ENCODE measurements at places on chromosomes 6 and 20.
A peak's percentile ranks its signal among the peaks of the same experiment; 100 is the strongest.

DNA sequence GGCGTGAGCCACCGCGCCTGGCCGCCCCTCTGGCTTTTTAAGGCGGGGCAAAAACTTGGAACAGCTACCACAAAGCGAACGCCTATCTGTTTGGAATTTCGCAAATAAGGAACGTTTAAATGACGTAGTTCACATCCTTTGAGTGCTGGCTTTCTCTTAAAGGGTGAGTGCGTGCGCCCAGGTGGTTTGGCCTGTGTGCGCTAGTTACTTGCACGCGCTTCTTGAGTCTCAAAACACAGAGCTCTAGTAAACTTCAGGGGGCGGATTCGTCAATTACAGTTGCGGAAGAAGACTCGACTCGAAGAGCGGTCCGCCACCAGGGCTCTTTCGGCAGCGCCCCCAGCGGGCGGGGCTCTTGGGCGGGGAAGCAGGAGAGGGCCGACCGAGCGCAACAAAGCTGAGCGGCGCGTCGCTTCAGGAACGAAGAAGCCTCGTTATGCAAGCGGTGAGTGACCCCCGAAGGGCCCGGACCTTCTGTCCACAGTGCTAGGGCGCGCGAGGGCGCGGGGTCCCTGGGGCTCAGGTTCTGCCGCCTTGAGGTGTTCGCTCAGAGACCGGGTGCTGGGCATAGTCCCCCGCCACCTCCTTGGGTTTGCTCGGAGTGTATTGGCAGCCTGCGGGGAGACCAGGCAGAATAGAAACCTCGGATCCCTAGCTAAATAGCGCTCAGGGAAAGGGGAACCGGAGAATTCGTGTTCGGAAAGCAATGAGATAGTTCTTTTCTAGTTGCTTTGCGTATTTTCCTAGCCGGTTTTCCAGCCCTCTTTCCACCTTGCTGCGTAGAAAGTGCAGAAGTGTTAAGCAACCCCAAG is at the start of gene SYCP2L:
TSS of gene SYCP2L (plus strand) at position 362 of the 812 bp plus-strand sequence. CDS start at position 437, 75 bp downstream.
- H3K36me3 ChIP-seq, result no peaks in the 10 kb centered on the region
- H3K4me1 ChIP-seq, result peaks cover 12% of the 10 kb centered on the region
- no peak within 1 kb of the TSS for H3K27ac ChIP-seq
- peaks cover 76% of the 10 kb centered on the region for H3K27me3 ChIP-seq
- DNase-seq, result no peak

GRCh38 chr6:104483225-104483834 is 376.4 kb downstream of the HACE1 start:
- H3K36me3 ChIP-seq, result no peaks in the 10 kb centered on the region
- H3K4me3 ChIP-seq, result no peak overlapping the region
- peaks cover 4% of the 10 kb centered on the region for H3K27me3 ChIP-seq
- no peak for DNase-seq

GRCh38 chr6:40671001-40671693 is 84.0 kb upstream of the LRFN2 start:
- no peak overlapping the region for H3K27ac ChIP-seq
- H3K4me3 ChIP-seq, result no peak overlapping the region
- no peak for DNase-seq
- no peaks in the 10 kb centered on the region for H3K36me3 ChIP-seq
- no peaks in the 10 kb centered on the region for H3K4me1 ChIP-seq

- H3K27ac ChIP-seq, result peak overlapping the region; percentile 71
- H3K4me3 ChIP-seq, result no peak overlapping the region
- DNase-seq, result peak; percentile 49
- peaks cover 46% of the 10 kb centered on the region for H3K4me1 ChIP-seq
These were observed 3.7 kb upstream of the NEDD9 start for GRCh38 chr6:11236076-11236750.

DNA sequence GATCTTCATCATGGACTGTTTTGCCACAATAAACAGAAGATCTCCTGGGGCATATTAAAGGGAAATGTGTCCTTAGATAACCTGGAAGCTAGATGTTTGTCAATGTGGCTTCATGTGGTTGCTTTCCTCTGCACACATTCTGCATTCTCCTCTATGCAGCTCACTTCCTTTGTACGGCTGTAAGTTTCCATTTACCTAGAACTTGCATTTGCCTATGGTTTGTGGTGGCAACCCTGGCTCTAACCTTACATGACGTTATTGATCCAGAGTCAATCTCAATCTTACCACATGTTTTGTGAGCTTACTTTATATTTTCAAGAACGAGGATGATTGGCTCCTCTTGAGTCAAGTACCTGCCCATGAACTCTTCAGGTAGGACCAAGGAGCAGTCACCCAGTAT is 863.1 kb downstream of the MAFB start:
- H3K36me3 ChIP-seq, result no peaks in the 10 kb centered on the region
- no peak overlapping the region for H3K4me3 ChIP-seq
- no peak overlapping the region for H3K27ac ChIP-seq
- no peaks in the 10 kb centered on the region for H3K27me3 ChIP-seq
- no peak for DNase-seq

DNA sequence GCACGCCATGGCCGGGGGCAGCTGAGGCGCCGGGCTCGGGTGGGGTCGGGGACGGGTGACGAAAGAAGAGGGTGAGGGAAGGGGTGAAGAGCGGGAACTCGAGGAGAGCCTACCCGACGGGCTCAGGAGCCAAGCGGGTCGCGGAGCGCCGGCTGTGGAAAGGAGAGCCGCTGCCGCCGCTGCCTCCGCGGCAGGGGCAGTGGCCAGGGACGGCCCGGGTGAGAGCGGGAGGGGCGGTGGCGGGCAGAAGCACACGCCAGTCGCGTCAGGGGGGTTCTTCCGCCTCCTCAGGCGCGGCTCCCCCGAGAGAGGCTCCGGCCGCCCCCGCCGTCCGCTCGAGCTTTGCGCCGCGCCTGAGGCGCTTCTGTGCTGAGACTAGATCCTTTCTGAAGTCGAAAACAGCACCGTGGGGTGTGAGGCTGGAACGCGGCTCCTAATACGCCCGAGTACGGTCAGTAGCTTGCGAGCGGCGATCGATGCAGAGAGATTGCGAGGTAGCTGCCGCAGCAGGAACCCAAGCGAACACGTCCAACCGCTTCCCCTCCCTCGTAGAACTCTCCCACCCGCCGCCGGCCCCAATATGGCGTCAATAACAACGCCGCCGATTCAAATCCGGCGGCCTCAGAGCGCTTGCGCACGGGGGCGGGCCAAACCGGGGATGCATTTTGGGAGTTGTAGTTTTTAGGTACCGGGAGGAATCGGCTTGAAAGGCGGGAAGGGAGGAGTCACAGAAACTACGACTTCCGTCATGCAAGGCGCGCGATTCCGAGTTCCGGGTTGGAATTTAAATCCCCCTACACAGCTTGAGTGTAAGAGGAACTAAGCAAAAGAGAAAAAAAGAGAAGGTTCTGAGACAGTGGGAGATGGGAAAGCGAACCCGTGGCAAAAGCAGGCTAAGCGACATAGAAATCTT is at the start of gene AKIRIN2:
TSS of gene AKIRIN2 (minus strand) at position 558 of the 913 bp plus-strand sequence. CDS start at position 9, 549 bp downstream.
- peaks cover 61% of the 10 kb centered on the region for H3K4me1 ChIP-seq
- DNase-seq, result peak; percentile 97
- peaks cover 36% of the 10 kb centered on the region for H3K36me3 ChIP-seq
- no peaks in the 10 kb centered on the region for H3K27me3 ChIP-seq
